Stimulated activated CD4-positive, alpha-beta T cell treated with anti-CD3 and anti-CD28 coated beads, TNF-alpha, amount 100 ng/mL, for 4 hours (primary cell): ENCODE measurements at places on chromosomes 7 and 10.

GRCh38 chr10:80619036-80619435, 81.3 kb downstream of the SH2D4B start:
- no peak for DNase-seq

DNA sequence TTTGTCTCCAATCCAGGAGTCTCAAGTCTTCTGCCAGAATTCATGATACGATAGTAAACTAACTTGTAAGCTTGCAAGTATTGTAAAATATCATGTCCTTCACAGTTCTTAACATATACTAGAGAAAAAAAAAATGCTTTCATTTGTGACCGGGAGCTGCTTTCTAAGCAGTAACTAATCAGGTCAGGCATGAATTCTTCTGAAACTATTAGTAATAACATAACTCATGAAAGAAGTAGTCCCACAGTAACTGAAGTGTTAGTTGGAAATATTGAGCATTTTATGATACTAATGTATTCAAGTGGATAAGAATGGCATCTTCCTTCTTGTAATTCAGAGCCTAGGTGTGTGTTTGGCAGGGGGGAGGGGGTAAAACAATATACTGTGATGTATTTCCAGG, 665.6 kb downstream of the DNAJB9 start:
- no peak for DNase-seq

- DNase-seq = no peak
Measured at GRCh38 chr7:140618306-140618705, 22.3 kb downstream of the DENND2A start.

- DNase-seq = no peak
Measured at GRCh38 chr7:51481421-51481820, 164.8 kb upstream of the COBL start.

DNA sequence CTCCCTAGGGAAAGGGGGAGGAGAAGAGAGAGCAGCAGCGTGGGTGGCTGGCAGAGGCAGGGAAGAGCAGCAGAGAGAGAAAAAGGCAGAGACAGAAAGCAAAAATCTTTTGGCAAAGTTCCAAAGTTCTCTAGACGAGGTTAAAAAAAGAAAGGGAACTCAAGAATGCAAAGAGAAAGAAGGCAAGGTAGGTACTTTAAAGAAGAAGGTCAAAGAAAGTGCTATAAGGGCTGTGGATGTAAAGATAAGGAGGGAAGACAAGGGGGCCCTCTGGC, 20.2 kb upstream of the OPTN start:
- no peak for DNase-seq

DNA sequence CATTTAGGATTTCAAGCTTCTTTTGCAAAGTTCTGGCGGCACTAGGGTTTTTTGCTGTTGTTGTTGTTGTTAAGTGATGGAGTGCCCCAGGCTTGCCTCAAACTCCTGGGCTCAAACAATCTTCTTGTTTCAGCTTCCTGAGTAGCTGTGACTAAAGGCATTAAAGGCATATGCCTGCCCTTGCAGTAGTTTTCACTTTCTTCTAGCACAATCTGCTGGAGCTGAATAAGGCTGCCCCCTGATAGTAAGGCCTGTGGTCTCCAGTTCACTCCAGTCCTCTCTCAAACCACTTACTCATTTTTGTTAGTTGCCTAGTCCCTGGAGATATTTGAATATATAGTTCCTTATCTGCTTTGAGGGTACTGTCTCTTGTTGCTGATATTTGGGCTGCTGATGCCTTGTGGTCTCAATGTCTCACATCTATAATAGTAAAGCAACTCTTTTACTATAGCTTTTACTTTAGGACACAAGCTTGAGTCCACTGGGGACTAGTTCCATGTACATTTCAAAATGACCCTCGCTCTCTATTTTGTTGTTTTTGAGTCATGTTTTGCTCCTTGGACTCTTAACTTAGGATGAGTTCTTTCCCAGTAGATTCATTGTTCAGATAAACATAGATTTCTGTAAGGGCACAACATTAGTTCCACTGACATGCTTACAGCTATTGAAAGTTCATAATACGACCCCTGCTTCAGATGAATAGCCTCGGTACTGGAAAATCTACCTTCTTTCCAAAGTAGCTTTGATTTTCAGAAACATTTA, 25.5 kb downstream of the PHF14 start:
- no peak for DNase-seq
